Fibroblast of the conjunctiva (primary cell): ENCODE measurements at places on chromosomes 7 and 10.

- no peak for DNase-seq
Observed at GRCh38 chr10:62915158-62915557, 99.0 kb upstream of the EGR2 start.

DNA sequence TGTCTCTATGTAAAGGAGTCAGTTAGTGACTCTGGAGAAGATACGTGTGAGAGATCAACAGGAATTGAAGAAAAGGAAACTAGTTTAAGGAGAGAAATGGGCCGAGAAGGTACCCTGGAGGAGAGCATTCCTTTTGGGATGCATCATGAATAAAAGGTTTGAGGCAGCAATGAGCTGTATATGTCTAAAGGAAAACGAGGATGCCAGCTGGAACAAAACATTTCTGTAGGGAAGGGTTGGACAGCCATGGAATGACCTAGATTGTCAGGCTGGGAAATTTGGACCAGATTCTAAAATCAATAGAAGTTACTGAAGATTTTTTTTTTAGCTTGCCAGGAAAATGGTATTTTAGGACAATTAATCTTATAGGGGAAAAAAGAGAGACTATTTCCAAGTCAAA, 17.2 kb upstream of the MPP7 start:
- no peak for DNase-seq

- DNase-seq = no peak
Observed at GRCh38 chr10:22765660-22766547, 51.5 kb upstream of the PIP4K2A start.

- no peak for DNase-seq
Observed at GRCh38 chr7:47852330-47853245, 95.7 kb downstream of the PKD1L1 start.
